ENCODE measurements at places on chromosomes 5 and 9. TPM values are rescaled to one million over a fixed set of nuclear protein-coding genes. Genes with fewer than 3 reads are reported as not detected.

GRCh38 chr9:70753311-70753710 is 338.9 kb upstream of the KLF9 start:
- no peak overlapping the region for H3K27ac ChIP-seq
- H3K27me3 ChIP-seq, result no peaks in the 10 kb centered on the region
- DNase-seq, result no peak
- H3K36me3 ChIP-seq, result no peaks in the 10 kb centered on the region

- H3K27ac ChIP-seq, result no peak overlapping the region
- no peak overlapping the region for H3K4me3 ChIP-seq
- no peak for DNase-seq
- H3K36me3 ChIP-seq, result no peaks in the 10 kb centered on the region
- H3K27me3 ChIP-seq, result no peaks in the 10 kb centered on the region
Observed at GRCh38 chr5:141677415-141677814, 4.6 kb downstream of the ARAP3 start.

DNA sequence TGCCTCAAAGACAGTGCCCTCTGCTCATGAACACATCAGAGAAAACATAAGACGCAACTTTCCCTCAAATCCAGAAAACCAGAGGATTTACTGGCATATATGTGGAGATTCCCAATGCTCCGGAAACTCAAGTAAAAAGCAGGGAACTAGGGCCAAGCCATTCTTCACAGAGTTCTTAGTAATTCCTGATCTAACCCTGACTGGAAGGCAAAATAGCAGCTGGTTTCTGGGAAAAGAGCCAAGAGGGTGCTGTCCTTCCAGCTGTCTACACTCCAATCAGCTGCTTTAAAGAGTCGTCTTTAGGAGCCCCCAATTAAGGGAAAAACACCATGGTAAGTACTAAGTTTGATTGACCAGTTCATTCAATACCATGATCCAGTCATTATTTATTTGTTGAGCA is 49.6 kb downstream of the GNA14 start:
- peak overlapping the region; percentile 52 for H3K27ac ChIP-seq
- peaks cover 17% of the 10 kb centered on the region for H3K4me1 ChIP-seq
- DNase-seq, result peak; percentile 31
- no peaks in the 10 kb centered on the region for H3K36me3 ChIP-seq

GRCh38 chr5:158611581-158611980 is 488.1 kb downstream of the EBF1 start:
- no peaks in the 10 kb centered on the region for H3K27me3 ChIP-seq
- H3K36me3 ChIP-seq, result no peaks in the 10 kb centered on the region
- no peaks in the 10 kb centered on the region for H3K4me1 ChIP-seq
- no peak for DNase-seq

GRCh38 chr5:141963701-141964100 is 5.2 kb upstream of the RNF14 start:
- no peak for DNase-seq
- no peak overlapping the region for H3K27ac ChIP-seq
- H3K27me3 ChIP-seq, result no peaks in the 10 kb centered on the region
- no peaks in the 10 kb centered on the region for H3K36me3 ChIP-seq
- H3K4me1 ChIP-seq, result no peaks in the 10 kb centered on the region

GRCh38 chr5:124132843-124133242 is 613.6 kb downstream of the ZNF608 start:
- H3K27ac ChIP-seq, result no peak overlapping the region
- H3K4me1 ChIP-seq, result no peaks in the 10 kb centered on the region
- no peak for DNase-seq

GRCh38 chr9:13956107-13956506 is 357.8 kb downstream of the NFIB start:
- H3K4me1 ChIP-seq, result no peaks in the 10 kb centered on the region
- no peak for DNase-seq
- H3K4me3 ChIP-seq, result no peak overlapping the region

- H3K27me3 ChIP-seq, result no peaks in the 10 kb centered on the region
- no peak overlapping the region for H3K27ac ChIP-seq
- no peaks in the 10 kb centered on the region for H3K36me3 ChIP-seq
Observed at GRCh38 chr9:105413525-105413924, 34.3 kb upstream of the FSD1L start.

GRCh38 chr5:116428966-116429365 is 145.7 kb downstream of the SEMA6A start:
- no peak overlapping the region for H3K4me3 ChIP-seq
- H3K4me1 ChIP-seq, result no peaks in the 10 kb centered on the region
- no peak for DNase-seq
- H3K27me3 ChIP-seq, result no peaks in the 10 kb centered on the region

GRCh38 chr5:82022499-82022898 is 50.7 kb downstream of the ATG10 start:
- DNase-seq, result no peak
- no peaks in the 10 kb centered on the region for H3K27me3 ChIP-seq
- no peaks in the 10 kb centered on the region for H3K36me3 ChIP-seq
- H3K4me3 ChIP-seq, result no peak overlapping the region
- no peaks in the 10 kb centered on the region for H3K4me1 ChIP-seq

DNA sequence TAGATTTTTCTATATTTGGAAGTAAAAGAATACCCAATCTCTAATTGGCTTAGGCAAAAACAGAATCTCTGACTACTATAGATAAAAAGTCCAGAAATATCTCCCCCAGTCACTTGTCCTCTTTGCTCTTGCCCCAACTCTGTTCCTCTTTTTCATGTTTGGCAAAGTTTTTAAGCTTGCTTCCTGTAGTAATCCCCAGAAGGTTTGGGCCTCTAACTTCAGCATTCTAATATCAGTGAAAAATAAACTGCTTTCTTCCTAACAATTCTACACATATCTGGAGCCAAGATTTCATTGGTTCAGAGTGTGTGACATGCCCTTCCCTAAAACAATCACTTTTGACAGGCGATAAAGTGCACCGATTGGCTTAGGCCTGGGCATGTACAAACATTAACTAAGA is 1680.3 kb downstream of the MAT2B start:
- H3K36me3 ChIP-seq, result no peaks in the 10 kb centered on the region
- DNase-seq, result no peak
- no peaks in the 10 kb centered on the region for H3K4me1 ChIP-seq
- no peaks in the 10 kb centered on the region for H3K27me3 ChIP-seq
- H3K27ac ChIP-seq, result no peak overlapping the region
- H3K4me3 ChIP-seq, result no peak overlapping the region

Gene PRELID2
- total RNA-seq, result 22.3 TPM

Gene OR2Y1
- not detected for total RNA-seq

Gene SMIM33
- total RNA-seq, result not detected

Gene FIBCD1
- total RNA-seq, result 0.29 TPM

Gene ZNF483
- 46.7 TPM for total RNA-seq

Gene NREP
- 39.7 TPM for total RNA-seq

Gene PCDHGB6
- total RNA-seq, result 21.1 TPM

Gene PHF24
- under 0.01 TPM for total RNA-seq

Measured in uterus (tissue), 4 donors.